Suppressor macrophage (primary cell): ENCODE measurements at places on chromosomes 16 and 17.

GRCh38 chr17:683499-684254 lies 31.0 kb downstream of the VPS53 start:
- no peak for DNase-seq

- no peak for DNase-seq
These were observed 14.6 kb downstream of the TPSG1 start for GRCh38 chr16:1210461-1210860.

DNA sequence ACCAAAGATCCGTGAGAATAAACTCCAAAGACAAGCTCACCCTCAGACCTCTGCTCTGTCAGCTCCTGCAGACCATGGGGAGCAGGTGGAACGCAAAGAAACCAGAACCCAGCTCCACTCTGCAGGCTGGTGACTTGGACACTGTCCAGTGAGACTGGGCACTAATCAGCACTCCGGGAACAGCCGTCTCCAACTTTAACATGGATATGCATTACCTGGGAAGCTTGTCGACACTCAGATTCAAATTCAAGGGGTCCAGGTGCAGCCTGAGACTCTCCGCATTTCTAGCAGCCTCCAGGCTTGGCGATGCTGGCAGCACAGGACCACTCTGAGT lies 9.1 kb downstream of the SLX4 start:
- no peak for DNase-seq

DNA sequence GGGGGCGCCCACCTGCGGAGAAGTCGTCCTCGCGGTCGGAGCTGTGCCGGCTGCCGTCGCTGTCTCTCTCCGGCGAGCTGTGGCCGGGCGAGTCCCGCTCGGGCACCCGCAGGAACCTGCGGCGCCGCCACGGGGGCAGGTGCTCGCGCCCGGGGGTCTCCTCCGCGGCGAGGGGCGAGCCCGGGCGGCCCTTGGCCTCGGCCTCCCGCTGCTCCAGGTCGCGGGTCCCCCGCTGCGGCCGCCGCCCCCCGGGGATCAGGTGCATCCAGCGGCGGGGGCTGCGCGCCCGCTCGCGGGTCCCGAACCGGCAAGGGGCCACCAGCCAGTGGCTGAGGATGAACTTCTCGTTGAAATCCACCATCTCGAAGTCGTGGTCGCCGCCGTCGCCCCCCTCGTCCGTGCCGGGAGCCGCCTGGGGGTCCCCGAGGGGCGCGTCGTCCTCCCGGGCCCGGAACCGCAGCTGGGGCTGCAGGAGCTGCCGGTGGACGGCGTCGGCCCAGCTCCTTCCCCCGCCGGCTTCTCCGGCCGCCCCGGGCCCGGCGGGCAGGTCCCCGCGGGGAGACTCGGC lies 41.4 kb upstream of the BHLHA9 start:
- DNase-seq, result peak; percentile 57

GRCh38 chr16:4142268-4142667 lies 26.0 kb upstream of the ADCY9 start:
- DNase-seq, result peak; percentile 53

GRCh38 chr17:67902511-67903231 lies 77.4 kb downstream of the BPTF start:
- DNase-seq, result no peak
